ENCODE measurements at places on chromosomes 11 and 22. TPM values are rescaled to one million over a fixed set of nuclear protein-coding genes. Genes with fewer than 3 reads are reported as not detected.
A peak's percentile ranks its signal among the peaks of the same experiment; 100 is the strongest.

- H3K36me3 ChIP-seq = no peaks in the 10 kb centered on the region
- H3K4me3 ChIP-seq = no peak overlapping the region
- peak overlapping the region; percentile 15 for H3K27ac ChIP-seq
- no peaks in the 10 kb centered on the region for H3K27me3 ChIP-seq
- peaks cover 5% of the 10 kb centered on the region for H3K4me1 ChIP-seq
Measured at GRCh38 chr11:11524436-11525061, 97.3 kb downstream of the GALNT18 start.

- no peak overlapping the region for H3K27ac ChIP-seq
- no peaks in the 10 kb centered on the region for H3K4me1 ChIP-seq
- no peak for DNase-seq
- H3K36me3 ChIP-seq = no peaks in the 10 kb centered on the region
- no peak overlapping the region for H3K4me3 ChIP-seq
- peaks cover 3% of the 10 kb centered on the region for H3K27me3 ChIP-seq
Measured at GRCh38 chr22:49352361-49353169, 475.1 kb downstream of the BRD1 start.

- H3K4me3 ChIP-seq = no peak overlapping the region
- DNase-seq = peak; percentile 46
- H3K36me3 ChIP-seq = no peaks in the 10 kb centered on the region
- no peaks in the 10 kb centered on the region for H3K4me1 ChIP-seq
Measured at GRCh38 chr22:42919199-42919598, 62.1 kb upstream of the ARFGAP3 start.

DNA sequence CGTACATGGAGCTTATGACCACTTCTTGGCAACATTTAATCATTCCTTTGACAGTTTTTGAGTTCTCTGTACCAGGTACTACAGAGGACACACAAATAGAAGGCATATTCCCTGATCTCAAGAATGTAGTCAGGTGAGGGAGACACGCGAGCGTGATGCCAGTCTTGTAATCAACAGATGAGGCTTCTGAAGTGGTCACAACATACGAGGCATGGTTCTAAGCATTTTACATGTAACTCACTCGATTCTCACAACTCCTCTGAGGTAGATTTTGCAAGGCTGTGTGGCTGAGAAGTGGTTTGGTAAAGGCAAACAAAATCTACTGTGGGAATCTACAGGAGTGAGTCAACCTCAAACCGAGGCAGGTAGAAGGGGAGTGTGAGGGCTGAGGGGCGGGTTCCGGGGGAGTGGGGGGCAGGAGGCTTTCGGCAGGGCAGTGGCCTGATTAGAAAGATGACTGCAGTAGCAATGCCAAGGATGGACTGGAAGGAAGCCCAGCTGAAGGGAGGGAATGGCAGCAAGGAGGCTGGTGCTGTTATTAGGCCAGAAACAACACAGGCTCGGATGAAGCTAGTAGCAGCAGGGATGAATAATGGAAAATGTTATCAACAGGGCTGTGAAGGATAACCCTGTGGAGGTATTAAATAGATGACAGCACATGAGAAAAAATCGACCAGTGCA, 63.8 kb downstream of the ST14 start:
- no peak overlapping the region for H3K27ac ChIP-seq
- no peak for DNase-seq
- peaks cover 5% of the 10 kb centered on the region for H3K4me1 ChIP-seq
- H3K27me3 ChIP-seq = no peaks in the 10 kb centered on the region

GRCh38 chr11:71927820-71928736, at the start of gene XNDC1N:
XNDC1N (minus strand) TSS chr11:71928594; CDS start chr11:71923353, 5,241 bp downstream.
- H3K36me3 ChIP-seq = no peaks in the 10 kb centered on the region
- H3K4me1 ChIP-seq = peaks cover 33% of the 10 kb centered on the region
- H3K27ac ChIP-seq = peak within 1 kb of the TSS; percentile 86
- DNase-seq = peak; percentile 86

- no peak overlapping the region for H3K27ac ChIP-seq
- no peaks in the 10 kb centered on the region for H3K36me3 ChIP-seq
- peak; percentile 49 for DNase-seq
- H3K4me3 ChIP-seq = no peak overlapping the region
- no peaks in the 10 kb centered on the region for H3K4me1 ChIP-seq
Measured at GRCh38 chr11:71241721-71242259, 10.6 kb downstream of the SHANK2 start.

- no peak for DNase-seq
- H3K36me3 ChIP-seq = no peaks in the 10 kb centered on the region
- no peak overlapping the region for H3K27ac ChIP-seq
- no peak overlapping the region for H3K4me3 ChIP-seq
- H3K4me1 ChIP-seq = no peaks in the 10 kb centered on the region
Measured at GRCh38 chr11:7871056-7871455, 60.0 kb downstream of the OR10A6 start.

- H3K4me3 ChIP-seq = no peak overlapping the region
- peaks cover 7% of the 10 kb centered on the region for H3K4me1 ChIP-seq
- no peak overlapping the region for H3K27ac ChIP-seq
- no peaks in the 10 kb centered on the region for H3K27me3 ChIP-seq
- DNase-seq = no peak
Measured at GRCh38 chr11:45169310-45170072, 23.1 kb downstream of the PRDM11 start.

- no peaks in the 10 kb centered on the region for H3K4me1 ChIP-seq
- H3K27ac ChIP-seq = no peak overlapping the region
- no peak for DNase-seq
- peaks cover 82% of the 10 kb centered on the region for H3K36me3 ChIP-seq
Measured at GRCh38 chr11:2961080-2961479, 31.0 kb downstream of the NAP1L4 start.

GRCh38 chr22:38088629-38089473, 4.9 kb upstream of the SLC16A8 start:
- H3K27ac ChIP-seq = no peak overlapping the region
- DNase-seq = no peak
- H3K36me3 ChIP-seq = no peaks in the 10 kb centered on the region
- H3K4me1 ChIP-seq = no peaks in the 10 kb centered on the region
- peak overlapping the region; percentile 32 for H3K4me3 ChIP-seq

DNA sequence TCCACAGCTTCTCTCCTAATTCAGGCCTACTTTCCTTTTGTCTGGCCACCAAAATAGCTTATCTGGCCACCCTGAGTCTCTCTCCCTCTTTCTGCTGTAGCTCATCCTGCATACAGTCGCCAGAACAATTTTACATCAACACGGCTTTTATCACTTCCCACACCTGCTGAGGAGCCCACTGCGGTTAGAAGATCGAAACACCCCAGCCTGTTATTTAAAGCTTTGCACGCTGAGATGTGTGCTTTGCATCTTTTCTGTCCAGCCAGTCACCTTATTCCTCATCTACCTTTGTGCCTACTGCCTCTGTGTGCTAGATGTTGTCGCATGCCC, 96.0 kb downstream of the COMMD9 start:
- no peak overlapping the region for H3K27ac ChIP-seq
- no peaks in the 10 kb centered on the region for H3K27me3 ChIP-seq
- no peaks in the 10 kb centered on the region for H3K36me3 ChIP-seq
- no peak overlapping the region for H3K4me3 ChIP-seq

- DNase-seq = no peak
- H3K4me1 ChIP-seq = peaks cover 28% of the 10 kb centered on the region
- H3K36me3 ChIP-seq = no peaks in the 10 kb centered on the region
- H3K27me3 ChIP-seq = no peaks in the 10 kb centered on the region
- no peak overlapping the region for H3K27ac ChIP-seq
Measured at GRCh38 chr11:19853016-19853415, 140.4 kb downstream of the NAV2 start.

DNA sequence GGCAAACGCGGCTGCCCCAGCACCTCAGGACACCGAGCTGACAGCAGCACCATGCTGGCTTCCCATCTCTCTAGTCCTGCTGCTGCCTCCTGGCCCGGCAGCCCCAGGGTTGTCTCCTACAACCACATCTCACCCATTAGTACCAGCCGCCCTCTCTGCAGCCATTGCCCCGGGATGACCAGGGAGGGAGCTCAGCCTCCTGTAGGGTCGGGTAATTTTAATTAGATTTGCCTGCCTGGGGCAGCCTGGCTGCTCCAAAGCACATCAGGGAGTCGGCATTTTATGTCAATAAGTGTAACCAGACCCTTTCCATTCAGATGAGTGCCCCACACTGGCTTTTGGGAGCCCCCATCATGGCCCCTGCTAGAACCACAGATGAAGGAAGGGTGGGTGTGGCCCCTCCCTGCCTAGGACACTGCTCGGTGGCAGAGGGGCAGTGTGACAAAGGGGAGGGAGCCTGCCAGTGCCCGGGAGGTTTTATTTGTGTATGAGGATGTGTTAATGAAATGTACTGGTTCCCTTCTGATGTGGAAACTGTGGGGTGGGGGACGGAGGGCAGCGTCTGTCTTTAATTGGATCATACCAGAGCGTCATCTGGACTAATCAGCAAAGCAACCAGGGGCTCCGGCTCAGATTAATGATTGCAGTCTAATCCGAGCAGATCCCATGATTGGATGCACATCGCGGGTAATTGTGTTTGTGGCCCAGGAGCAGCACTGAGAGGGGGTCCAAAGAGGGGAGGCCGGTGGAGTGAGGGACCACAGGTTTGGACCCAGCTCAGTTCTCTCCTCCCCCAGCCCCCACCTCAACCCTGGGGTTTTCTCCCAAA, 125.3 kb downstream of the FEZ1 start:
- H3K36me3 ChIP-seq = no peaks in the 10 kb centered on the region
- no peak overlapping the region for H3K27ac ChIP-seq
- H3K4me1 ChIP-seq = no peaks in the 10 kb centered on the region
- H3K4me3 ChIP-seq = no peak overlapping the region
- no peaks in the 10 kb centered on the region for H3K27me3 ChIP-seq

DNA sequence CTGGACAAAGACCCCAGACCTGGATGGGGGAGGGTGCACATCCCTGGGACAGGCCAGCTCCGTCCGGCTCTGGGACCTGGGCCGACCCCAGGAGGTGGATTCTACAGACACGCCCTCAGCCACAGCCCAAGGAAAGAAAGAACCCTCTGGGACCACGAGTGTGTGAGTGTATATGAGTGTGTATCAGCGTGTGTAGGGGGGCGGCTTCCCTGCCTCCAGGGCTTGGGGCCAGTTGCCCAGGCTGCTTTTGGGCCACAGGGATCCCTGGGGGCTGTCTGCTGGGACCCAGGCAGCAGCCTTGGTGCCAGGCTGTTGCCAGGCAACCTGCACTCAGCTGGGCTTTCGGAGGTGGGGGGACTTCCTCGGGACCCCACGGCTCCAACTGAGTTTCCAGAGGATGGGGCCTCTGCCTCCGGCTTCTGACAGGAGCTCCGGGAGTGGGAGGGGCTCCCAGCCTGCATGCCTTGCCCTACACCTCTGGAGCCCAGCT, 8.9 kb downstream of the DUSP8 start:
- no peaks in the 10 kb centered on the region for H3K27me3 ChIP-seq
- H3K36me3 ChIP-seq = peaks cover 18% of the 10 kb centered on the region
- H3K4me1 ChIP-seq = peaks cover 74% of the 10 kb centered on the region
- H3K4me3 ChIP-seq = no peak overlapping the region
- H3K27ac ChIP-seq = peak overlapping the region; percentile 85

- no peak for DNase-seq
- H3K27ac ChIP-seq = no peak overlapping the region
- H3K27me3 ChIP-seq = no peaks in the 10 kb centered on the region
- no peaks in the 10 kb centered on the region for H3K36me3 ChIP-seq
- no peaks in the 10 kb centered on the region for H3K4me1 ChIP-seq
- H3K4me3 ChIP-seq = no peak overlapping the region
Measured at GRCh38 chr22:46490538-46490937, 46.9 kb downstream of the CELSR1 start.

DNA sequence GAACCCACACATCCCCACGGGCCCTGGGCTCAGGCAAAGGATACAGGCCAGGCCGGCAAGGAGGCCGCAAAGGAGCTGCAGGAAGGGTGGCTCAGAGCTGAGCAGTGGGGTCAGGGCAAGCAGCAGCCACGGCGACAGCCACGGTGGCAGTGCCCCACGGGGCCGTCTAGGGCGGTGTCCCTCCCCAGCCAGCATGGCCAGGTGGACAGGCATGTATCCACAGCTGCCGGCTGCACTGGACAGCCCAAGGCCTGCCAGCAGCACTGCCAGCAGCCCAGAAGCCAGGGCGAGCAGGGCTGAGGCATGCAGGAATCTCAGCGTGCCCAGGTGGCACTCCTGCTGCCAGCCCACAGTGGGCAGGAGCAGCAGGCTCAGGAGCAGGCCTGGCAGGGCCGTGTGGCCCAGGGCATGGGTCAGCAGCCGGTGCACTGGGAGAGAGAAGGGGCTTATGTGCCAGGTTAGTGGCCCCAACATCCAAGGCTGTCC, 3.9 kb downstream of the RHBDD3 start:
- H3K27ac ChIP-seq = no peak overlapping the region
- H3K4me1 ChIP-seq = peaks cover 18% of the 10 kb centered on the region
- H3K4me3 ChIP-seq = no peak overlapping the region
- H3K27me3 ChIP-seq = no peaks in the 10 kb centered on the region
- peaks cover 40% of the 10 kb centered on the region for H3K36me3 ChIP-seq

- no peak overlapping the region for H3K27ac ChIP-seq
- no peaks in the 10 kb centered on the region for H3K4me1 ChIP-seq
- no peak overlapping the region for H3K4me3 ChIP-seq
Measured at GRCh38 chr11:129766898-129767604, 48.6 kb upstream of the TMEM45B start.

- H3K36me3 ChIP-seq = no peaks in the 10 kb centered on the region
- H3K4me1 ChIP-seq = no peaks in the 10 kb centered on the region
- H3K27ac ChIP-seq = no peak overlapping the region
- DNase-seq = no peak
- H3K4me3 ChIP-seq = no peak overlapping the region
Measured at GRCh38 chr11:27524155-27524554, 17.6 kb upstream of the LIN7C start.

DNA sequence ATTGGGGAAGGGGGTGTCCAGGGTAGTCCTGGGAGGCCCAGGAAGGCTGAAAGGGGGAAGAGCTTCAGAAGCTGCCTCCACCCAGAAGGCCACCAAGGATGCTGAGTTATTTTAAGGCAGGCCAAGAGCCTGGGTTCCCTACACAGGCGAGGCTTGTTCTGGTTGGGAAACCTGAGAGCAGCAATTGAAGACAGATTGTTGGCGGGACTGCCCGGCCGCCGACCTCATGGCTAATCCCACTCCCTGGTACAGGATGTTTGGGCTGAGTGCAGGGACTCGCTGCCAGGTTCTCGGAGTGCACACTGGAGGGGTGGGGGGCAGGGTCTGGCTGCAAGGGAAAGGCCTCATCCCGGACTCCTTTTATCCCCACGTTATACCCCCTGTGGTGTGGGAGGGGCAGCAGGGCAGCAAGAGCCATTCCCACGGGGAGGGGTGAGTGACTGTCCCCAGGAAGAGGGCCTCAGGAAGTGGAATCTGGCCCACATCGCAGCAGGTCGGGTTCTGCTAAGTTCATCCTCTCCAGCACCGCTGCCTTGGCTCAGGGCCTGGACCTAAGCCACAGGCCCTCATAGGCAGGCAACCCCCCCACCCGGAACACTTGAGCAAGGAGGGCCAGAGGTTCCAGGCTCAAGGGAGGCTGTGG, 43.6 kb upstream of the PRR5 start:
- H3K4me1 ChIP-seq = peaks cover 19% of the 10 kb centered on the region
- H3K4me3 ChIP-seq = no peak overlapping the region
- H3K27ac ChIP-seq = peak overlapping the region; percentile 53
- H3K27me3 ChIP-seq = no peaks in the 10 kb centered on the region

Gene PITPNM1
- 3.5 TPM for total RNA-seq

Gene CRYBA4
- not detected for total RNA-seq

Gene BRSK2
- total RNA-seq = 1.8 TPM

Gene SYT9
- total RNA-seq = 1.1 TPM

Gene CCDC157
- 2.0 TPM for total RNA-seq

Gene OR52N4
- total RNA-seq = 1.8 TPM

Gene TP53I11
- total RNA-seq = 17.9 TPM

Gene MGAT3
- total RNA-seq = 1.4 TPM

Gene PGA5
- total RNA-seq = not detected

Gene STX3
- total RNA-seq = 19.3 TPM

Gene LRRC56
- total RNA-seq = not detected
